ENCODE measurements at places on chromosomes 1 and 21. TPM values are rescaled to one million over a fixed set of nuclear protein-coding genes. Genes with fewer than 3 reads are reported as not detected.

LCE1E gene
- total RNA-seq, result not detected

RPL11 gene
- 555 TPM for total RNA-seq

OR13G1 gene
- total RNA-seq, result not detected

HOOK1 gene
- total RNA-seq, result not detected

GUCA2B gene
- total RNA-seq, result not detected

PDE9A gene
- not detected for total RNA-seq

BGLAP gene
- total RNA-seq, result not detected

FHAD1 gene
- total RNA-seq, result not detected

GRCh38 chr1:168673974-168674683, 54.9 kb downstream of the DPT start:
- H3K4me1 ChIP-seq, result peaks cover 5% of the 10 kb centered on the region
- no peak for DNase-seq
- H3K36me3 ChIP-seq, result no peaks in the 10 kb centered on the region
- no peak overlapping the region for H3K27ac ChIP-seq
- H3K4me3 ChIP-seq, result no peak overlapping the region
- H3K27me3 ChIP-seq, result no peaks in the 10 kb centered on the region

- peak overlapping the region; percentile 92 for H3K27ac ChIP-seq
- H3K36me3 ChIP-seq, result no peaks in the 10 kb centered on the region
- H3K4me1 ChIP-seq, result peaks cover 40% of the 10 kb centered on the region
- peak overlapping the region; percentile 40 for H3K4me3 ChIP-seq
- peak; percentile 89 for DNase-seq
These were observed 2.4 kb downstream of the RAB7B start for GRCh38 chr1:206000641-206001339.

- H3K4me3 ChIP-seq, result peak overlapping the region; percentile 84
- DNase-seq, result peak; percentile 80
- peaks cover 24% of the 10 kb centered on the region for H3K4me1 ChIP-seq
- H3K27ac ChIP-seq, result peak overlapping the region; percentile 99
- no peaks in the 10 kb centered on the region for H3K36me3 ChIP-seq
- no peaks in the 10 kb centered on the region for H3K27me3 ChIP-seq
These were observed 2.3 kb downstream of the HIPK1 start for GRCh38 chr1:113931451-113931851.

GRCh38 chr1:167126811-167127210, 32.9 kb downstream of the STYXL2 start:
- no peak overlapping the region for H3K27ac ChIP-seq
- no peaks in the 10 kb centered on the region for H3K4me1 ChIP-seq
- peaks cover 20% of the 10 kb centered on the region for H3K27me3 ChIP-seq
- no peak overlapping the region for H3K4me3 ChIP-seq

DNA sequence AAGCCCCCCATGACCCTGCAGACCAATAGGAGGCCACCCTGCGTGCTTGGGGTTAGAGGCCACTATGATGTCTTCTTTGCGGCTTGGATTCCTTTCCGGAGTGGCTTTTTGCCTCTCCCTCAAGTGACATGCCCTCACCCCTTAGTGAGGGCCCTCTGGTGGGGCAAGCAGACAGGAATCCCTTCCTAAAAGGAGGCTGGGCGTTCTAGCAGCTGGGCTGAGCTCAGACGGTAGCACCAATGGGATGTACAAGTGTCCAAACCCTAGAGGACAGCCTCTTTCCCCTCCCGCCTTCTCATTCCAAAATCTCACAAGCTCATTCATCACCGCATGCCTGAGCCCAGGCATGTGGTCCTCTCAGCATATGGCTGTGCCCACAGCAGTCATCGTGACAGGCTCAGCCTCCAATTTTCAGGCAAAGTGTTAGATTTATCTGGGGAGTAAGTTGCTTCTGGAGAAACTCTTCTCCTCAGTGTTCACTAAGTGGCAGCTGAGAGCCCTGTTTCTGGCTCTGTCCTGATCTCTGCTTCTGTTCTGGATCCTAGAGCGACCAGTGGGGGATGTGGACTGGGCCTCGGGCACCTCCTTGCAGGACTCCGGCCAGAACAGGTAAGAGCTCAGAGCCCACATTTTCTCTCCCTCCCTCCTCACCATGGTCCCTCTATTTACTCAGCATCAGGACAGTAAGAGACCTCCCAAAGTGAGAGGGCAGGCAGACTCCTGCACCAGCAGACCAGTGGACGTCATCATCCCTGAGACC, 4.8 kb downstream of the KIAA1614 start:
- H3K4me1 ChIP-seq, result no peaks in the 10 kb centered on the region
- H3K27me3 ChIP-seq, result no peaks in the 10 kb centered on the region
- no peaks in the 10 kb centered on the region for H3K36me3 ChIP-seq
- no peak overlapping the region for H3K4me3 ChIP-seq

- peak overlapping the region; percentile 10 for H3K4me3 ChIP-seq
- peak overlapping the region; percentile 73 for H3K27ac ChIP-seq
- no peaks in the 10 kb centered on the region for H3K36me3 ChIP-seq
- no peaks in the 10 kb centered on the region for H3K27me3 ChIP-seq
- H3K4me1 ChIP-seq, result peaks cover 39% of the 10 kb centered on the region
- DNase-seq, result peak; percentile 78
These were observed 21.7 kb upstream of the IRF2BP2 start for GRCh38 chr1:234631721-234632125.

DNA sequence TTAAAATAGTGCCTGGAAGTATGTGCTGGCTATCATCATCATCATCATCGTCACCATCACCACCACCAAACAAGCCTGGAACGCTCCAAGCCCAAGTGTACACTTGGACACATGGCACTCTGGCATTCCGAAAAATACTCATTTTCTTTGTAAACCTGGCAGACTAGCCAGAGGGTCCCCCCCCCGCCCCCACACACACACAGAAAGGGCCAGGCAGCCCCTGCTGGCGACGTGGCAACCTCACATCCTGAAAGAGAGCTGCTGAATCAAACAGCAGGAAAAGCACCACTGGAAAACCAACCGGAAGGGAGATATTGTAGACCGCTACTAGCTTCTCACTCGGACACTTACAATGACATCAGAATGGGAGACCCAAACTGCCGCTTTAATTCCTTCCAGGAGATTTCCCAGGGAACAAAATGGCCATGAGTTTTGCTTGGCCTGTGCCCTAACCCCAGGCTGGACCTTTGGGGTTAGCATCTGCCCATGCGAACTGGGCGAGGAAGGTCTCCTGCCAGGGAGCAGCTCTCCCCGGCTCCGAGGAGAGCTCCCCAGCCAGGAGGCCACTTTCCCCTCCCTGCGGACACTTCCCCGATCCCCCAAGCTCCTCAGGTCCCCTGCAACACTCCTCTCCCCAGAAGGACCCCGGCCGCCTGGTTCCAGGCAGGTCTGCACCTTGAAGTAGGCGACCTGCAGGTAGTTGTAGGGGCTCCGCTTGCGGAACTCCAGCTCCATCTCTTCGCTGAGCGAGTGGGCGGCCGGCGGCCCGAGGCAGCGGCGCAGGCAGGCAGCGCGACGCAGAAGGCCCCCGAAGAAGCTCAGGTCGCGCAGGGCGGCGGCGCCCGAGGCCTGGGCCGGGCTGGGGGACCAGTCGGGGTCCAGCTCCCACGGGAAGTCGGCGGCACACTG, 742 bp downstream of the P3H1 start:
- H3K27me3 ChIP-seq, result no peaks in the 10 kb centered on the region
- peak overlapping the region; percentile 80 for H3K27ac ChIP-seq
- peaks cover 21% of the 10 kb centered on the region for H3K4me1 ChIP-seq
- DNase-seq, result peak; percentile 86

- no peaks in the 10 kb centered on the region for H3K4me1 ChIP-seq
- H3K36me3 ChIP-seq, result no peaks in the 10 kb centered on the region
- DNase-seq, result no peak
- H3K27ac ChIP-seq, result no peak overlapping the region
- H3K27me3 ChIP-seq, result no peaks in the 10 kb centered on the region
These were observed 21.1 kb downstream of the PLA2G4A start for GRCh38 chr1:186849826-186850225.

- 0 out of 2 replicates have a peak, but pooled peaks cover 5% of the 10 kb centered on the region for H3K36me3 ChIP-seq
- no peaks in the 10 kb centered on the region for H3K27me3 ChIP-seq
- H3K27ac ChIP-seq, result peak overlapping the region; percentile 18
- H3K4me3 ChIP-seq, result no peak overlapping the region
- DNase-seq, result peak; percentile 48
These were observed 4.9 kb downstream of the MDM4 start for GRCh38 chr1:204520834-204521709.

GRCh38 chr1:235011599-235012435, 116.8 kb downstream of the TOMM20 start:
- H3K4me1 ChIP-seq, result peaks cover 24% of the 10 kb centered on the region
- DNase-seq, result peak; percentile 100
- no peaks in the 10 kb centered on the region for H3K36me3 ChIP-seq

GRCh38 chr1:23421753-23422240, 2.8 kb downstream of the TCEA3 start:
- peak; percentile 93 for DNase-seq
- peak overlapping the region; percentile 38 for H3K4me3 ChIP-seq
- H3K4me1 ChIP-seq, result peaks cover 21% of the 10 kb centered on the region
- peak overlapping the region; percentile 88 for H3K27ac ChIP-seq
- no peaks in the 10 kb centered on the region for H3K36me3 ChIP-seq

GRCh38 chr1:1144122-1144842, 28.4 kb upstream of the C1orf159 start:
- no peaks in the 10 kb centered on the region for H3K4me1 ChIP-seq
- no peaks in the 10 kb centered on the region for H3K36me3 ChIP-seq
- no peaks in the 10 kb centered on the region for H3K27me3 ChIP-seq
- no peak overlapping the region for H3K4me3 ChIP-seq
- H3K27ac ChIP-seq, result no peak overlapping the region
- no peak for DNase-seq

DNA sequence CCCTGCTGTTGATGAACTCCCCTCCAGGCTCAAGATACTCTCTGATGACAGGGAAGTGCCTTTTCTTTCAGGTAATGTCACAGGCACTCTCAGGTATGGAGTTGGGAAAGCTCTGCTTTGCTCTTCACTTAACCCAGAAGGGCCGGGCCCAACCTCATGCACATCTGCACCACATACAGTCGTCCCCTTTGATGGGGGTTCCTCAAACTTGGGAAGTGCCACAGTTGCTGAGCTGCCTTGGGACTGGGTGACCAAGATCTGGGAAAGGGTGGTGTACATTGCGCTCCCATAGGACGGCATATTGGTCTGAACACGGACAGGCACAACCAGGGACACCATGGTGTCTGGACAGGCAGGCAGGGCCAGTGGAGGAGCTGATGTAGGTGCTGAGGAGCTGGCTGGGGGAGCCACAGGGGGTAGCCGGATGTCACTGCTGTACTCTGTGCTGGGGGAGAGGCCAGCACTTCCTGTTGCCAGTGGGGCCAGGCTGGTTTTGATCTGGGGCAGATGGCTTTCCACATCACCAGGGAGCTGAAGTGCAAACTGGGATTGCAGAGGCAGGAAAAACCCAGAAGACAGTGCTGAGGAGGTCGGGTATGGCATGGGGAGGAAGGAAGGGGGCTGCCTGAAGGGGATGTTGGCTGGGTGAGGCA, 96.2 kb upstream of the EDN2 start:
- DNase-seq, result no peak
- no peaks in the 10 kb centered on the region for H3K36me3 ChIP-seq
- no peak overlapping the region for H3K4me3 ChIP-seq
- no peaks in the 10 kb centered on the region for H3K27me3 ChIP-seq
- H3K4me1 ChIP-seq, result peaks cover 4% of the 10 kb centered on the region

- no peak overlapping the region for H3K4me3 ChIP-seq
- H3K36me3 ChIP-seq, result no peaks in the 10 kb centered on the region
- no peak for DNase-seq
- peaks cover 15% of the 10 kb centered on the region for H3K4me1 ChIP-seq
- peak overlapping the region; percentile 15 for H3K27ac ChIP-seq
These were observed 48.1 kb downstream of the AHDC1 start for GRCh38 chr1:27555700-27556424.

- DNase-seq, result no peak
- H3K36me3 ChIP-seq, result peaks cover 40% of the 10 kb centered on the region
- no peaks in the 10 kb centered on the region for H3K27me3 ChIP-seq
These were observed 10.6 kb downstream of the CSRP1 start for GRCh38 chr1:201496296-201496690.

- H3K4me1 ChIP-seq, result no peaks in the 10 kb centered on the region
- H3K4me3 ChIP-seq, result peak overlapping the region; percentile 85
- no peaks in the 10 kb centered on the region for H3K27me3 ChIP-seq
- DNase-seq, result no peak
- no peak overlapping the region for H3K27ac ChIP-seq
- no peaks in the 10 kb centered on the region for H3K36me3 ChIP-seq
These were observed 238 bp upstream of the SCP2 start for GRCh38 chr1:52926864-52927211.

DNA sequence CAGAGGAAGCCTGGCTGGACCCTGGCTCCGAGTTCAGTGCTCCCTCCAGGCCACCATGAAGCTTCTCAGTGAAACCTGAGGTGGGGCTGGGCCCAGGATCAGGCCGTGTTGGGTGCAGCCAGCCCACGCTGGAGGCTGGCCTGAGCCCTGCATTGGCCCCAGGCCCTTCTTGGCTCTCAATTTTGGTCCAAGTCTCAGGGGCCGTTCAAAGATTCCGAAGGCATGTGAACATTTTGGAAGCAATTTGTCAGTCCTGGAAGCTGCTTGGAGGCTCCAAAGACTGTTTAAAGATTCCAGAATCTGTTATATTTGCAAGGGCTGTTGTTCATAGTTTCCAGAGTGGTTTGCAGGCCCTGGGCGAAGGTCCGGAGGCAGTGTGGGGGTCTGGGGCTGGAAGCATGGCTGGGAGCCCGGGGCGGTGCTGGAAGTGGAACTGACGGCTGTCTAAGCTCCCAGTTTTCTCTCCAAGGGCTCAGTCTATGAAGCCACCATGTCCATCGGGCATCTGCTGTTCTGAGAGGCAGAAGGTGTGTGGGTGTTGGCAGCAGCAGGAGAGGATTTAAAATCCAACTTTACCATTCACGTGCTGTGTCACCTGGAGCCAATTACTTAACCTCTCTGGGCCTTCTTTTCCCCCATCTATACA, 104.9 kb downstream of the EPHB2 start:
- no peak overlapping the region for H3K4me3 ChIP-seq
- H3K4me1 ChIP-seq, result no peaks in the 10 kb centered on the region
- no peak for DNase-seq
- no peak overlapping the region for H3K27ac ChIP-seq
- no peaks in the 10 kb centered on the region for H3K27me3 ChIP-seq
- no peaks in the 10 kb centered on the region for H3K36me3 ChIP-seq

- peak overlapping the region; percentile 4 for H3K27ac ChIP-seq
- DNase-seq, result no peak
- peaks cover 75% of the 10 kb centered on the region for H3K4me1 ChIP-seq
- H3K27me3 ChIP-seq, result no peaks in the 10 kb centered on the region
- no peaks in the 10 kb centered on the region for H3K36me3 ChIP-seq
These were observed 133.7 kb downstream of the PTPN14 start for GRCh38 chr1:214417545-214418210.

GRCh38 chr1:230066031-230066430, 1.0 kb upstream of the GALNT2 start:
- peak overlapping the region; percentile 57 for H3K27ac ChIP-seq
- H3K4me1 ChIP-seq, result peaks cover 24% of the 10 kb centered on the region
- no peaks in the 10 kb centered on the region for H3K36me3 ChIP-seq

GRCh38 chr1:200693327-200693726, 23.6 kb upstream of the DDX59 start:
- H3K27me3 ChIP-seq, result no peaks in the 10 kb centered on the region
- no peak for DNase-seq
- no peak overlapping the region for H3K4me3 ChIP-seq
- H3K4me1 ChIP-seq, result no peaks in the 10 kb centered on the region
- no peak overlapping the region for H3K27ac ChIP-seq

Data from GM23248 (cell line).